A549 treated with AZD2906 at 1 μM for 4 hours (cell line): ENCODE measurements at places on chromosomes 3 and 15. TPM values are rescaled to one million over a fixed set of nuclear protein-coding genes. Genes with fewer than 3 reads are reported as not detected.

Gene SSUH2
- total RNA-seq: 0.60 to 1.1 TPM (median 1.0 TPM) in 5 replicates

Gene IL17RE
- total RNA-seq: 1.7 to 1.9 TPM (median 1.8 TPM) in 5 replicates

Gene CKMT1B
- total RNA-seq: 2.7 to 4.4 TPM (median 3.4 TPM) in 5 replicates

Gene TNFAIP8L3
- 32.6 to 43.8 TPM (median 36.0 TPM) in 5 replicates for total RNA-seq

Gene GOLGB1
- 14.1 to 18.2 TPM (median 14.6 TPM) in 5 replicates for total RNA-seq

Gene CNTN6
- not detected in 5 replicates for total RNA-seq

Gene FILIP1L
- total RNA-seq: 0.14 to 0.44 TPM (median 0.22 TPM) in 5 replicates

Gene P2RY13
- total RNA-seq: not detected in 5 replicates

Gene RHO
- not detected in 5 replicates for total RNA-seq

Gene NME9
- total RNA-seq: not detected in 5 replicates

Gene COMMD2
- total RNA-seq: 31.5 to 37.3 TPM (median 34.2 TPM) in 5 replicates

Gene GOLGA8O
- total RNA-seq: 0.24 to 0.51 TPM (median 0.30 TPM) in 5 replicates

Gene WNT7A
- 0.03 to 0.09 TPM (median 0.06 TPM) in 4 of 5 replicates, not detected in the other for total RNA-seq

Gene NTRK3
- 18.4 to 24.5 TPM (median 20.3 TPM) in 5 replicates for total RNA-seq

Gene MLF1
- total RNA-seq: 20.9 to 26.0 TPM (median 22.9 TPM) in 5 replicates

Gene SUMF1
- 20.4 to 22.8 TPM (median 20.7 TPM) in 5 replicates for total RNA-seq

Gene MOBP
- total RNA-seq: 0.02 to 0.18 TPM (median 0.10 TPM) in 5 replicates

Gene CFAP44
- 0.93 to 1.5 TPM (median 1.1 TPM) in 5 replicates for total RNA-seq

Gene RASGRF1
- total RNA-seq: 0.13 to 0.39 TPM (median 0.34 TPM) in 5 replicates

Gene ATG7
- 13.7 to 18.3 TPM (median 13.8 TPM) in 5 replicates for total RNA-seq

Gene HTR3E
- not detected in 5 replicates for total RNA-seq

Gene MFAP1
- total RNA-seq: 22.9 to 29.4 TPM (median 24.0 TPM) in 5 replicates

Gene PSTPIP1
- total RNA-seq: 0.13 to 0.20 TPM (median 0.14 TPM) in 4 of 5 replicates, not detected in the other

Gene DCLK3
- total RNA-seq: 0.01 TPM in 1 of 5 replicates, not detected in the others

Gene CCRL2
- 0.06 to 0.11 TPM (median 0.07 TPM) in 3 of 5 replicates, not detected in the others for total RNA-seq

Gene CCDC9B
- 19.1 to 21.4 TPM (median 20.8 TPM) in 5 replicates for total RNA-seq

Gene IQCF5
- total RNA-seq: not detected in 5 replicates

Gene TMEM207
- not detected in 5 replicates for total RNA-seq

Gene IL16
- total RNA-seq: 0.01 to 0.17 TPM (median 0.09 TPM) in 4 of 5 replicates, not detected in the other

Gene GPR171
- total RNA-seq: not detected in 5 replicates

Gene STX19
- 0.13 TPM in 1 of 5 replicates, not detected in the others for total RNA-seq

Gene CSPG5
- total RNA-seq: 0.80 to 1.1 TPM (median 0.95 TPM) in 5 replicates

Gene SOX2
- total RNA-seq: 0.38 to 0.58 TPM (median 0.44 TPM) in 5 replicates

Gene LRRN1
- 0.02 TPM in 1 of 5 replicates, not detected in the others for total RNA-seq

Gene CYP8B1
- total RNA-seq: 0.02 TPM in 1 of 5 replicates, not detected in the others

Gene CHRFAM7A
- 4.4 to 7.5 TPM (median 6.5 TPM) in 5 replicates for total RNA-seq

Gene MAGEL2
- 0.02 TPM in 1 of 5 replicates, not detected in the others for total RNA-seq

Gene DLEC1
- 0.02 to 0.09 TPM (median 0.06 TPM) in 4 of 5 replicates, not detected in the other for total RNA-seq

Gene DPPA2
- total RNA-seq: not detected in 5 replicates

Gene SPINK8
- not detected in 5 replicates for total RNA-seq

Gene GOLGA8J
- total RNA-seq: 0.09 to 0.15 TPM in 2 of 5 replicates, not detected in the others

Gene RASGRP1
- 0.30 to 0.40 TPM (median 0.33 TPM) in 5 replicates for total RNA-seq

Gene ALDH1L1
- total RNA-seq: 0.18 to 0.36 TPM (median 0.23 TPM) in 5 replicates

Gene SLC24A5
- total RNA-seq: not detected in 5 replicates

Gene KIAA1143
- total RNA-seq: 12.4 to 17.2 TPM (median 14.7 TPM) in 5 replicates

Gene ECE2
- not detected in 5 replicates for total RNA-seq

Gene OIP5
- total RNA-seq: 12.9 to 13.8 TPM (median 13.3 TPM) in 5 replicates

Gene OPA1
- total RNA-seq: 21.0 to 34.7 TPM (median 25.9 TPM) in 5 replicates

Gene SKOR1
- 0.03 to 0.08 TPM (median 0.05 TPM) in 4 of 5 replicates, not detected in the other for total RNA-seq

Gene FEZF2
- not detected in 5 replicates for total RNA-seq

Gene CLEC3B
- 0.14 to 0.19 TPM in 2 of 5 replicates, not detected in the others for total RNA-seq
